ENCODE measurements at places on chromosomes 2 and 18. TPM values are rescaled to one million over a fixed set of nuclear protein-coding genes. Genes with fewer than 3 reads are reported as not detected.

MFF gene
- 108 TPM for total RNA-seq

AQP12A gene
- not detected for total RNA-seq

PDE1A gene
- total RNA-seq: 0.27 TPM

PRKAG3 gene
- not detected for total RNA-seq

HRH4 gene
- not detected for total RNA-seq

SH3BP4 gene
- 105 TPM for total RNA-seq

SERPINB3 gene
- not detected for total RNA-seq

ALK gene
- not detected for total RNA-seq

CCT4 gene
- total RNA-seq: 274 TPM

SLC9A4 gene
- total RNA-seq: not detected

CDKL4 gene
- 0.86 TPM for total RNA-seq

KLHL30 gene
- total RNA-seq: not detected

SP140L gene
- total RNA-seq: 25.9 TPM

FKBP1B gene
- 11.2 TPM for total RNA-seq

COLEC11 gene
- total RNA-seq: not detected

C2orf92 gene
- total RNA-seq: 3.5 TPM

SCYGR6 gene
- not detected for total RNA-seq

RNU2-63P gene
- under 0.01 TPM for total RNA-seq

CD8B gene
- total RNA-seq: not detected
